ENCODE measurements at places on chromosomes 7 and 10. TPM values are rescaled to one million over a fixed set of nuclear protein-coding genes. Genes with fewer than 3 reads are reported as not detected.

- DNase-seq = no peak
Observed at GRCh38 chr10:95711492-95711891, 17.8 kb upstream of the TCTN3 start.

- DNase-seq = no peak
Observed at GRCh38 chr7:84193747-84194146, 842 bp downstream of the SEMA3A start.

GRCh38 chr10:63055705-63056104, 77.4 kb upstream of the NRBF2 start:
- no peak for DNase-seq

HABP2 gene
- not detected for total RNA-seq

SEMA3E gene
- total RNA-seq = 0.96 TPM
